Stimulated activated CD8-positive, alpha-beta memory T cell treated with anti-CD3 and anti-CD28 coated beads, Interleukin-4, amount 100 ng/mL, for 4 hours (primary cell): ENCODE measurements at places on chromosomes 1 and 21.

- DNase-seq: no peak
Measured at GRCh38 chr1:236522937-236523703, 662 bp upstream of the LGALS8 start.

GRCh38 chr1:41864471-41865040 lies 54.2 kb downstream of the HIVEP3 start:
- DNase-seq: no peak

DNA sequence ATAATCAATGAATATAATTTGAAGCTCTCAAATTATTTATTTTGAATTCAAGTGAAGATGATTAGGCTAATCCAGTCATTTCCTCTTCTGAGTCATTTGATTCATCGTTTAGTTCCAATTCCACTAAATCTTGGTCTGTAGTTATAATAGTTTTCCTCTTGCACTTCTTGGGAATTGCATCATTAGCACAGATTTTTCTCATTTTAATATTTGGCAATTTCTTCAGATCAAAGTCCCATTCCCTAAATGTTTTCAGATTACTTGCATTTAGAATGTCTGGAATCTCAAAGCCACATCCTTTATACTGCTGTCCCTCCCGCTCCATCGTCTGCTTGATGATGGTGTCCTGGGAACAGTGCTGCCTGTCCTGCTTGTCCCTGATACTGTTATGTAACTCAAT lies 43.5 kb downstream of the MAST2 start:
- DNase-seq: no peak

GRCh38 chr1:8396786-8397406 lies 79.0 kb downstream of the SLC45A1 start:
- DNase-seq: no peak

- no peak for DNase-seq
Measured at GRCh38 chr1:21663951-21664805, 5.0 kb downstream of the RAP1GAP start.

DNA sequence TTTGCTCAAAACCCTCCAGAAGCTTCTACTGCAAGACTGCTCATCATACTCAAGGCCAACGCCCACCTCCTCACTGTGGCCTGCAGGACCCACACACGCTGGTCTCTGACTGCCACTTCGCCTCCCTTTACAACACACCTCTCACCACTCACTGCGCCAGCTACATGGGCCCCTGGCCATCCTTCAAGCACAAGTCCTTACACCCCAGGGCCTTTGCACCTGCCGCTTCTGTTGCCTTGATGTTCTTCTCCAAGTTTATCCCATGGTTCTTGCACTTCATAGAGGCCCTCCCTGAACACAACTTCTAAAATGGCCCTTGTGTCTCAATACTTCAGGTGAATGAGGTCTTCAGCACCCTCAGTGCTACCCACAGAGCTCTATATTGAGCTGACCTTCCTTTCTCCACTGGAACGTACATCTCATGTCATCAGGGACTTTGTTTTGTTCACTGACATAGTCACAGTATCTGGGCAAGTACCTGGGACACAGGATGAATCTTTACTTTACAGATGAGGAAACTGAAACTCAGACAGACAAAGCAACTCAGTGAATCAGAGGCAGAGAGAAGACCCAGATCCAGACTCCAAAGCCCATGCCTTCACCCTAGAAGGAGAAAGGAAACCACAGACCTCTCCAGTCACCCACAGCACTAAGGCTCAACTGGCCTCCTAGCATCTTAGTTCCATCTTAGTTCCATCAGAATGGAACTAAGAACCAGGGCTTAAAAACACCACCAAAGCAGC lies 34.7 kb upstream of the CLSTN1 start:
- DNase-seq: no peak
